ENCODE measurements at places on chromosomes 1 and 21.

- DNase-seq: no peak
Observed at GRCh38 chr1:110235834-110236682, 25.9 kb downstream of the KCNC4 start.

GRCh38 chr1:7554385-7555235 is 216.5 kb upstream of the VAMP3 start:
- no peak for DNase-seq

- DNase-seq: no peak
Observed at GRCh38 chr1:167651161-167651693, 21.2 kb downstream of the RCSD1 start.

DNA sequence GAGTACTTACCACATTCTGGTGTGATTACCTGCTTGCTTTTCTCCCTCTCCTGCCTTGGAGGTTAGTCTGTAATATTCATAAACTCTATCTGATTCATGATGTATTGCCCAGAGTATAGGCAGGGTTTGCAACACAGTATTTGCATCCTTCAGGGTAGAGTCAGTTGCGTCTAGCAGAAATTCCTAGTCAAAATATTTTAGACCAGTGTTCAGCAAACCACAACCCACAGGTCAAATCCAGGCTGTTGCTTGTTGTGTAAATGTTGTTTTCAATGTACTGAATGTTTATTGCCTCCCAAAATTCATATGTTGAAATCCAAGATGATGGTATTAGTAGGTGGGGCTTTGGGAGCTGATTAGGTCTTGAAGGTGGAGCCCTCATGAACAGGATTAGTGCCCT is 82.9 kb downstream of the NGF start:
- no peak for DNase-seq

- DNase-seq: no peak
Observed at GRCh38 chr1:162717548-162718184, 72.8 kb upstream of the HSD17B7 start.

DNA sequence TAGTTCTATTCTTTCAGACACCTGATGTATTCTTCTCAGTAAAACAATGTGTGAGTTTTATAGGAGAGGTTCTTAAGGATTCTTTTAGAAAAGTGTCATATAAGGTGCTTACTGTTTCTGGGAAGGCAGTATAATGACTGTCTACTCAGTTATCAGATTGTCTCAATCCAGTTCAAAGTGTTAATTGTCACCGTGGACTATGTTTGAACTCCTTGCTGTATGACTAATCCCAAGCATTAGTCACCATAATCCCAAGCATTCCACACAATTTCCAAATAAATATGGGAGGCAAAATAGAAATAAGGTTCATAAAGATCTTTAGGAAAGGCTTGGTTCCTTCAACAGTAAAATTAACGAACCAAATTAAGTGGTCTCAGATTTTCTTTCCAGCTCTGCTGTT is 342.1 kb upstream of the NR5A2 start:
- no peak for DNase-seq

- no peak for DNase-seq
Observed at GRCh38 chr1:79055856-79056255, 49.3 kb upstream of the ADGRL4 start.

GRCh38 chr1:1545946-1546737 is 5.7 kb upstream of the TMEM240 start:
- no peak for DNase-seq

- DNase-seq: no peak
Observed at GRCh38 chr1:107690491-107690890, 274.5 kb downstream of the VAV3 start.

GRCh38 chr1:101388904-101389546 is 152.2 kb downstream of the S1PR1 start:
- peak; percentile 2 for DNase-seq

DNA sequence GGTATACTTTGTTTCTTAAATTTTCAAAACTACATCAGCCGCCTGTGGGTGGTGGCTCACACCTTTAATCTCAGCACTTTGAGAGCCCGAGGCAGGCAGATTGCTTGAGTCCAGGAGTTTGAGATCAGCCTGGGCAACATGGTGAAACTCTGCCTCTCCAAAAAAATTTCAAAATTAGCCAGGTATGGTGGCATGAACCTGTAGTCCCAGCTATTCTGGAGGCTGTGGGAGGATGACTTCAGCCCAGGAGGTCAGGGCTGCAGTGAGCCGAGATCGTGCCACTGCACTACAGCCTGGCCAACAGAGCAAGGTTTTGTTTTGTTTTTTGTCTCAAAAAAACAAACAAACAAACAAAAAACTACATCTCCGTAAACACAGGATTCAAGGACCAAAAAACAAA is 3.3 kb downstream of the EYA3 start:
- DNase-seq: no peak

DNA sequence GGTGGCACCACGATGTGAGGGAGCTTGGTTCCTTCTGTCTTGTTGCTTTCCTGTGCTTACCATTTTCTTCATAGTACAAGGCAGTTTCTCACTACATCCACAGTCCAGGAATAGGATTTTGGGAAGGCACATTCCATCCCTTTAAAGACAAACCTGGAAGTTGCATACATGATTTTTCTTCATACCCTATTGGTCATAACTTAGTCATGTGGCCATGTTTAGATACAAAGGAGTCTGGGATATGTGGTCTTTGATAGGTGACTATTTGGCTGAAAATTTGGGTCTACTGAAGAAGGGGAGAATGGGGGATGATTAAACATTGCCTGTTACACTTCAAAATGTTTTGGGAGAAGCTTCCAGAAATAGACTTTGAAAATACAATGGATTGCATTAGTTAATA is 7.0 kb downstream of the DYRK1A start:
- DNase-seq: no peak

DNA sequence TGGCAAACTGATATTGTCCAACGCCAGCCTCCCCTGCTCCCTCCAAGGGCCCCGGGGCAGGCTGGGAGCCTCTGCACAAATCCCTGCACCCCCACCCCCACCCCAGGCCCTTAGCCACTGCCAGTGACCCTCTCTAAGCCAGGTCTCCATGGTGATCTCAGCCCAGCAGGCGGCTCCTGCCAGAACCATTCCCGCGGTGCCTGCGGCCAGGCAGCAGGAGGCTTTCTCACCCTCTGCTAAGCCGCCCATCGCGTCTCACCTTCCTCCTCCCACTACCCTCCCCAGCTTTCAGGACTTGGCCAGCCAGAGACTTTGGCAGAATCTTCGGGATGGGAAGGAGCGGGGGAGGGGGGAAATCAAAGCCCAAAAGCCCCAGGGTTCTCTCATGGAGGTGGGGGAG is 46.8 kb upstream of the WASF2 start:
- DNase-seq: no peak

DNA sequence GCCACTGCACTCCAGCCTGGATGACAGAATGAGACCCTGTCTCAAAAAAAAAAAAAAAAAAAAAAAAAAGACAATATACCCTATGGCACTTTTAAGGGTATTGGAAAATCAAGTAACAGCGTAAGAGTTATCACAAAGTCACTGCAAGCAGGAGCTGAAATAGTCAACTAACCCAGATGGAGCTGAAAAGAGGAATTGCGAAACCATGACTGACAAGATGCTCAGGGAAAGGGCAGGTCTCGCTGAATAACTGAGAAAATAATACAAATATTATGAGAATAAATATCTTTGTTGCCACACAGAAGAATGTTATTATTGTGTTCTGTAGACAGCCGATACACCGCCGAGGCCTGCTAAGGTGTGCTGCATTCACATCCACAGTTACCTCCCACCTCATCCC is 17.8 kb downstream of the HLCS start:
- DNase-seq: no peak

GRCh38 chr1:236917448-236917847 is 86.8 kb downstream of the MT1HL1 start:
- DNase-seq: no peak

- DNase-seq: no peak
Observed at GRCh38 chr1:206142011-206142410, 24.8 kb upstream of the AVPR1B start.

GRCh38 chr1:193929374-193930033 is 743.1 kb upstream of the B3GALT2 start:
- DNase-seq: no peak

GRCh38 chr1:208923946-208924720 is 659.4 kb upstream of the CAMK1G start:
- no peak for DNase-seq

DNA sequence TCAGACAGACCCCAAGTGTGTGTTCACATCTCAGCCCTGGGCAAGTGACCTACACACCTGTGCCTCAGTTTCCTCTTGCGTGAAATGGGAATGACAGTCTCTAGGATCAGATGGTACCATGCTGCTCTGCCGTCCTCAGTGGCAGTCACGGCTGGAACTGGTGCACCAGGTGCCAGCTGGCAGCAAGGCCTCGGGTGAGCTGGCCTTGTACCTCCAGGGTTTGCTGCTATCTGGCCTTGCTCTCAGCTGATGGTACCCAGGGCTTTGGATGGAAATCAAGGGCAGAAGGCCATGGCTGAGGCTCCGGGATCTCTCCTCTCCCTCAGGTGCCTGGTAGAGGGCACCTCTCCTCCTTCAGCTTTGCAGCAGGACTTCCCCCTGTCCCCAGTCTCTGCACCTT is 21.3 kb downstream of the TMEM201 start:
- no peak for DNase-seq

DNA sequence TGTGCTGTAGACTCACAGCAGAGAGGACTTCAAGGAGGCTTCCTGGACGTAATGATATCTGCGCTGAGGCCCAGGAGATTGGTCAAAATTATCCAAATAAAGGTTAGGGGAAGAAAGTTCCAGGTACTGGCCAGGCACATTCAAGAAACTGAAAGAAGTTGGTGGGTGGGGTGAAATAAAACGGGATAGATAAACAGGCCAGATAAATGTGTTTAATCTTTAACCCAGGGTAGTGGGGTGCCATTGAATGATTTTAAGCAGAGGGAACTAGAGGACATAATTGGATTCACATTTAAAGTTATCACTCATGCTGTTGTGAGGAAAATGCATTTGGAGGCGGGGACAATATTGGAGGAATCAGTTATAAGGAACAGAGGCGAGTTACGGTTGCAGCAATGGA is 134.7 kb downstream of the NR5A2 start:
- no peak for DNase-seq

GRCh38 chr1:43541721-43542401 is 11.2 kb downstream of the PTPRF start:
- no peak for DNase-seq

GRCh38 chr1:113993072-113993471 is 13.8 kb downstream of the OLFML3 start:
- DNase-seq: no peak

DNA sequence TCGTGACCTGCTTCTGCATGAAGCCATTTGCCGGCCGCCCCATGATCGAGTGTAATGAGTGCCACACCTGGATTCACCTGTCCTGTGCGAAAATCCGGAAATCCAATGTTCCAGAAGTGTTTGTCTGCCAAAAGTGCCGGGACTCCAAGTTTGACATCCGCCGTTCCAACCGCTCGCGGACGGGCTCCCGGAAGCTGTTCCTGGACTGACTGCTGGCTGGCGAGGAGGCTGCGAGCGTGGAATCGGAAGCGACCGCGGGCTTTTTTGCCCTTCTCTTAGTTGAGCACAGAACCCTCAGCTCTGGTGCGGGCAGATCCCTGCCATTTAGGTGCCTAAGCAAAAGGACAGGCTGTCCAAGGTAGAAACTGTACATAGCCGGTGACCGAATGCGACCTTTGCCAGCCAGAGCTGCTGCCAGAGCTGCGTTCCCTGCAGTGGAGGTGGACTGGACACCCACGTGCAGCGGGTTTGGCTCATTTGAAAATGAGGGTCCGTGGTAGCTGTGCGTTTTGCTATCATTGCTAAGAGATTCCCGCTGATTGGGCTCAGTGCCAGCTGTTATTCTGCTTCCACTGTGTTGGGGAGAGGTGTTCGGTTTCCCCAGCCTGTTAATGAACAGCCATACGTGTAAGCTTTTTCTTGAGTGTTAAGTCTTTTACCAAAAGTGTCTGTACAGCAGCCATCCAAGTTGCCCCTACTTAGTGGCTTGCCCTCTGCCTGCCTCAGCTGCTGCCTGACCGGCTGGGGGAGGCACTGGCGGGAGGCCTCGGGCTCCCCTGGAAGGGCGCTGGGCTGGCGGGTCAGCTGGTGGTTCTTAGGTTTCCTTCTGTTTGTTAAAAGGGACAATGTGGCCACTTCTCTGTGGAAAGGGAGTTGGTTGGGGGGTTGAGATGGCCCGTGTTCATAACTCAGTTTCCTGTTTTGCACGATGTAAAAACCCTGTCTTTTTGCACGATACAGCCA is 3.0 kb upstream of the THAP3 start:
- no peak for DNase-seq

DNA sequence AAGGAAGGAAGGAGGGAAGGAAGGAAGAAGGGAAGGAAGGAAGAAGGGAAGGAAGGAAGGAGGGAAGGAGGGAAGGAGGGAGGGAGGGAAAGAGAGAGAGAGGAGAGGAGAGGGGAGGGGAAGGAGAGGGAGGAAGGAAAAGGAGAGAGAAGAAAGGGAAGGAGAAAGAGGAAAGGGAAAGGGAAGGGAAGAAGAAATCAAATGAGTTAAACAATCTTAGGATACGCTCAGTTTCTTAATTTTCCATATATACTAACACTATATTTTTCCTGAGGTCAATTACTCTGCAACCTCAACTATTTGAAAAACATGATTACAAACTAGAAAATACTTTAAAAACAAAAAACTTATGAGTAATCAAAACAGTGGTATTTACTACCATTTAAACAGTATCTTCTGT is 53.3 kb downstream of the SPATA6 start:
- DNase-seq: no peak

GRCh38 chr1:51669272-51669671 is 52.4 kb downstream of the OSBPL9 start:
- DNase-seq: no peak

GRCh38 chr1:24322470-24323177 is 3.5 kb downstream of the GRHL3 start:
- DNase-seq: no peak

All from activated CD8-positive, alpha-beta memory T cell treated with anti-CD3 and anti-CD28 coated beads for 4 hours (primary cell).